ENCODE measurements at places on chromosomes 3 and 15.

DNA sequence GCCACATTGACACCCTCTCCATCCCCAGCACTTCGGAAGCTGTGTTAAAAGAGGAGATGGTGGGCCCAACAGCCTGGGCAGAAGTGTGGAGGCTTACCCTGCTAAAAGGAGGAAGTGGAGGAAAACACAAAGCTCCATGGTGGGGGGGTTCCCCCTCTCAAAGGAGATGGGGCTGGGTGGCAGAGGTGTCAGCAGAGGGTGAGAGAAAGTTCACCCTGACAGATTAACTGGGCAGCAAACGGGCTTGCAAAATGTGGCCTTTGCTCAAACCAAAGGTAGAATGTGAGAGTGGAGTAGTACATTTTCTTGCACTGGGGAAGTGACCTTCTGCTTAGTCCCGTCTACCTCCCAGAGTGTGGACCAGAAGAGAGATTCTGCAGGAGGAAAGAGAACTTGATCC, 44.7 kb downstream of the MYO1E start:
- DNase-seq, result no peak

GRCh38 chr3:156383441-156384025, 171.4 kb downstream of the SSR3 start:
- DNase-seq, result no peak

GRCh38 chr3:4401441-4401840, 65.6 kb downstream of the SUMF1 start:
- no peak for DNase-seq

- no peak for DNase-seq
These were observed 37.9 kb upstream of the TNFAIP8L3 start for GRCh38 chr15:51132384-51133139.

DNA sequence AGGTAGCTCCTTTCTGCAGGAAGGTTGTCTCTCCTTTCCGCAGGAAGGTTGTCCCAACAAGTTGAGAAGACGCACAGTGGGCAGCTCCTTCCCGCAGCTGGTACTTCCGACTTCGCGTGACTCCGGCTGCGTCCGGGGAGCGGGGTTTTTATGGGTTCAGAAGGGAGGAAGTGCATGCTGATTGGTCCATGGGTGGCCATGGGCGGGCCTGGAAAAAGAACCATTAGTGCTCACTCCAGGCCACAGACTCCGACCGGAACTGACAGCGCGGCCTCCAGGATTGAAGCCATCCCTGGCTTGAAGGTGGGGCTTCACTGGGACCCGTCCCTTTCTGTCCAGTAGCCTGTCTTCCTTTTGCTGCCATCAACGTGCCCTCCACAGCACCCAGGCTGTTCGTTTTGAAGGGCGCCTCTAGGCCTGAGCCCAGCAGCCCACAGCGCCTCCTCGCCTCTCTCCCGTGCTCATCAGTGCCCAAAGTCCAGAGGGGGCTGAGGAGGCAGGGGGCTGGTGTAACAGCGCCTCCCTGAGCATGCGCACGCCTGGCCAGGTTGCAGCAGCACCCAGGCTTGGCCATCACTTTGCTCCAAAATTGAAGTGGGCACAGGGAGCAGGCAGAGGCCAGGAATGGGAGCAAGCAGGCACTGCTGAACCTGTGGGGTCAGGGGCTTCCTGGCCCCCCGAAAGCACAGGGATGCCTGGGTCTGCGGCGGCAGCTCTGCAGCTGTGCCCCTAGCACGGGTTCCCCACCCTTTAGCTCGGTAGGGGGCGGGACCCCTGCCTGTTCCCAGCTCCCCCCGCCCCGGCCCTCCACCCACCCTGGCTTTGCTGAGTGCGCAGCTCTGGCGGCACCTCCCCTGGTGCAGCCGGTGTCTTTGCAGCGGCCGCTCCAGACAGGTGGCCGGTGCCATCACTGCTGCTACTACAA, 330.6 kb upstream of the MCTP2 start:
- DNase-seq, result no peak

DNA sequence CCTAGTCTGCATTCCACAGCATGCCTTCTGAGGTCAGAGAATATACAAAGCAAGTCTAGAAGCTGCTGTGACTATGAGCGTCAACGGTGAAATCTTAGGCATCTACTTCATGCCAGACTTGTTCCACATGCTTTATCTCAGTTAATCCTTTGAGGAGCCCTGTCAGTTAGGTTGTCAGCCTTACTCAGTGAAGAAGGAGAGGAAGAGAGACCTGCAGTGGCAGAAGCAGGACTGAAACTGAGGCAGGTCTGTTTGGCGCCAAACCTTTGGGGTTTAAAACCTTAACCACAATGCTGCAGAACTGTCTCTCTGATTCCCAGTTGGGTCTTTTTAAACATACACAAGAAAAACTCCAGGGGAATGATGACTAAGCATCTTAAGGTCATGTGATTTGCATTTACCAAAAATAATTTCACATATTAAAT, 139.0 kb upstream of the LIPC start:
- no peak for DNase-seq

- no peak for DNase-seq
These were observed 330.3 kb upstream of the SGO1 start for GRCh38 chr3:20516311-20516710.

GRCh38 chr15:25671132-25671531, 192.0 kb downstream of the ATP10A start:
- no peak for DNase-seq

GRCh38 chr3:111604119-111604518, 9.0 kb upstream of the ZBED2 start:
- no peak for DNase-seq

DNA sequence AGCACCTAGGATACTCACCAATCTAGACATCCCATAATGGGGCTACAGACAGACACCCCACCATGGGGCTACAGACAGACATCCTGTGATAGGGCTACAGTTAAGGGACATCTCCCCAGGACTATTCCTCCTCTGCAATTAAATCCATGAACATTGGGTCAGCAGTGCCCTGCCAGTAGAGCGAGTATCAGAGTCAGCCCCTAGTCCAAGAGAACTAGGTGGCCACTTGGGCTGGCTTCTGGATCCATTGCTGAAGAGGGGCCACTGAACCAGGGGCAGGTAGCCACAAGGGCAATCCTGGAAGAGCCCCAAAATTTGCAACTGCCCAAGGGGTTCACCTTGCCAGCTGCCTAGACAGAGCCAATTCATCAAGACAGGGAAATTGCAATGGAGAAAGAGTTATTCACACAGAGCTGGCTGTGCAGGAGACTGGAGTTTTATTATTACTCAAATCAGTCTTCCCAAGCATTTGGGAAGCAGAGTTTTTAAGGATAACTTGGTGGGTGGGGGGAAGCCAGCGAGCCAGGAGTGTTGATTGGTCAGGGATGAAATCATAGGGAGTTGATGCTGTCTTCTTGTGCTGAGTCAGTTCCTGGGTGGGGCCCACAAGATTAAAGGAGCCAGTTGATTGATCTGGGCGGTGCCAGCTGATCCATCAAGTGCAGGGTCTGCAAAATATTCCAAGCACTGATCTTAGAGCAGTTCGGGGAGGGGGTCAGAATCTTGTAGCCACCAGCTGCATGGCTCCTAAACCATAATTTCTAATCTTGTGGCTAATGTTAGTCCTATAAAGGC, 170.2 kb upstream of the SMAD3 start:
- no peak for DNase-seq

GRCh38 chr3:48966367-48966766, 23.7 kb upstream of the P4HTM start:
- DNase-seq, result no peak

- DNase-seq, result no peak
These were observed 68.1 kb downstream of the PFN2 start for GRCh38 chr3:149902498-149903139.
